MG63 (cell line): ENCODE measurements at places on chromosomes 5 and 9. TPM values are rescaled to one million over a fixed set of nuclear protein-coding genes. Genes with fewer than 3 reads are reported as not detected.
A peak's percentile ranks its signal among the peaks of the same experiment; 100 is the strongest.

Gene IFNK
- not detected in 2 replicates for total RNA-seq

Gene PLEKHG4B
- not detected in 2 replicates for total RNA-seq

Gene BTNL3
- not detected in 2 replicates for total RNA-seq

Gene GPR107
- 10.9 and 11.8 TPM in 2 replicates for total RNA-seq

Gene DNM1
- total RNA-seq: 0.20 and 0.30 TPM in 2 replicates

Gene UBE2QL1
- total RNA-seq: not detected in 2 replicates

Gene C5orf58
- total RNA-seq: not detected in 2 replicates

Gene GRXCR2
- total RNA-seq: not detected in 2 replicates

Gene TXNDC8
- not detected in 2 replicates for total RNA-seq

DNA sequence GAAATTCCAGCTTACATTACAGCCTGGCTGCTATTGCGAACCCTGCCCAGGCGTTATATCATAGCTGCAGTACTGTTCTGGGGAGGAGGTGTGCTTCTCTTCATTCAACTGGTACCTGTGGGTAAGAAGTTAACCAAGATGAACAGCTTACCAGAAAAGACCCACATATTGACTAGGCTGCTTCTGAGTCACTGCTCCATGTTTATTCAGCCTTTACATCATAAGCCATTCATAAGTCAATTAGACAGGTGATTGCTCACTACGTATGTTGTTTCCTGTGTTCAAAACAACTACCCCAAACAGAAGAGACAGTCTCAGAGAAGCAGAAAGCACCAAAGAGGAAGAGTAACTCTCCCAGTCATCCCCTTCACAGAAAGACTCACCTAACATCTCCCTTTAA lies 34.7 kb upstream of the SLC22A5 start:
- DNase-seq: no peak

GRCh38 chr9:27131731-27132130 lies 22.7 kb downstream of the TEK start:
- no peak for DNase-seq

- peak; percentile 8 for DNase-seq
Measured at GRCh38 chr5:114412510-114413171, 50.8 kb downstream of the KCNN2 start.

DNA sequence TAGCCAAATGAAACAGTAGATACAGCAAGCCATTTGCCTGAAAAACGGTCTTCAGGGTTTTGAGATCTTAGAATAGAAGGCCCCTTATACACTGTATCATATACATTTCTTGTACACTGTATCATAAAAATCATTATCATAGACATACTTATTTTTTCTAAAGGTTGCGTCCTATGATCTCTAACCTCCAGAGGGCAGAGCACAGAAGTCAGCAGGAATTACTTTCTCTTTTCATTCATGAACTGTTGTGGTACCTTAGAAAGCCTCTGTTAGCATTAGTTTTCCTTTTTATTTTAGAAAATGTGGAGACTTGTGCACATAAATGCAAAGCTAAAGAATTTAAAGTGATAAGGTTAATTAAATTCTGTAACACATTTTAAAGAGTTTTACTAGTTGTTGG lies 115.4 kb downstream of the OXCT1 start:
- no peak for DNase-seq

GRCh38 chr9:80555782-80556325 lies 984.1 kb downstream of the TLE4 start:
- no peak for DNase-seq

DNA sequence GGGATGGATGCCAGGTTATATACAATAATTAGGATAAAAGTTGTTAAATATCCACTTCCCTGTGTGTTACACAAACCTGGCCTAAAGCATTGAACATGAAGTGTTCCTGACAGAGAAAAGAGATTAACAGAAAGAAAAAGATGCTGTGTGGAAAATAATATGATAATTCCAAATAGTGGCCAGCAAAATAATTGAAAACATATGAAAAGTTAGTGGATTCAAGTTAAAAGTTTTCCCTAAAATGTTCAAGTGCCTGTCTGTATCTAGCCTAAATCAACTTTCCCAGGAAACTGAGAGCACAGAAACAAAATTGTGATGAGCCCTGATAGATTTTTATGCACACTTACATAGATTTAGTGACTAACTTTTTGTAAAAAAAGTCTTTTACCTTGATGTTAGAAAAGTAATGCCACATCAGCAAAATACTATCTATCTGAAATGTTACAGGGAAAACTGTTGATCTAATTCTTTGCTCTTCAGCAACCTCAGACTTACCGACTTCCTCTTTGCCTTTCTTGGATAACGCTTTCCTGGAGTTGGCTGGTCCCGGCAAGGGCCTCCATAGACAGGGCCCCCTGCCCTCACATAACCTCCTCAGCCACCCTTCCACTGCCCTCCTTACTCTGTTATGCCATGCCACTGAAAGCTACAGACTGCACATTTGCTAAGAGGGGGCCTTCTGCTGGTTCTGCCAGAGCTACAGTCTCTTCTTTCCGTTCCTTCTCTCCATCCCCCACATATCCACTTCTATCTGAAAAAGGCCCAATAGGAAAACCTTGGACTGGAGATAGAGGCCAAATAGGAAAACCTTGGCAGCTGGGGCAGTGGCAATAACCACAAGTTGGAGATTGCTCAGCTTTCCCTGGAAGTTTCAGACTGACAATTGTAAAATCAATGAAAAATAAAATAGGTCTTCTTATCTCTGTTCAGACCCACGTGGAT lies 44.4 kb downstream of the ZNF474 start:
- no peak for DNase-seq

DNA sequence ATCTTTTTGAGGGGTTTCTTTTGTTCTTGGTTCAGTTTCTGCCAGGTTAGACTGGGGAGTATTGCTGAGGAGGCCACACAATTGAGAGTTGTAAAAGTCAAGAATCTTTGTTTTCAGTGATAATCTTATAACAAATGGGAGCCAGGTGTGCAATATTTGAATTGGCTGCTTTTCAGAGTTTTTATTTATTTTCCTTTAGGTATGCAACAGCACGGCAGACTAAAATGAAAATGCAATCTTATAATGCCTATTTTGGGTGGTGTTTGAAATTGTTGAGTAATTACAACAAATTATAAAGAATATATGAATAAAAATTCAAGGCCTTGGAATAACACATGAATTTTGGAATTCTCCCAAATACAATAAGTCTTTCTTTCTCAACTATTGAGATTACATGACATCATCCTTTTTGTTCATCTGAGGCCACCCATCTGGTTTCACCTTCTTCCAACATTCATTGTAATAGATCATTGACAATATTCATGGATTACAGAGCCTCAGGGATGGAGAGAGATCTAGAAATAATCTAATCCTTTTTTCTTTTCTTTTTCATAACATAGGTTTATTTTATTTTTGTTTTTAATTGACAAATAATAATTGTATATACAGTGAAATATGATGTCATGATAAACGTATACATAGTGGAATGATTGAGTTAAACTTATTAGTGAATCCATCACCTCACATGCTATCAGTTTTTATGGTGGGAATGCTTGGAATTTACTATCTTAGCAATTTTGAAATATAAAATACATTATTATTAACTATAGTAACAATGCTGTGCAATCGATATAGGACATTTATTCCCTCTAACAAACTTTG lies 1061.0 kb downstream of the NR2F1-AS1 start:
- no peak for DNase-seq

GRCh38 chr5:73895471-73895870 lies 269.5 kb downstream of the ARHGEF28 start:
- DNase-seq: no peak

- no peak for DNase-seq
Measured at GRCh38 chr5:135891791-135892190, 3.9 kb downstream of the IL9 start.

- DNase-seq: no peak
Measured at GRCh38 chr9:131448818-131449217, 53.9 kb upstream of the POMT1 start.

- no peak for DNase-seq
Measured at GRCh38 chr5:106127341-106127781, 1543.4 kb downstream of the EFNA5 start.

DNA sequence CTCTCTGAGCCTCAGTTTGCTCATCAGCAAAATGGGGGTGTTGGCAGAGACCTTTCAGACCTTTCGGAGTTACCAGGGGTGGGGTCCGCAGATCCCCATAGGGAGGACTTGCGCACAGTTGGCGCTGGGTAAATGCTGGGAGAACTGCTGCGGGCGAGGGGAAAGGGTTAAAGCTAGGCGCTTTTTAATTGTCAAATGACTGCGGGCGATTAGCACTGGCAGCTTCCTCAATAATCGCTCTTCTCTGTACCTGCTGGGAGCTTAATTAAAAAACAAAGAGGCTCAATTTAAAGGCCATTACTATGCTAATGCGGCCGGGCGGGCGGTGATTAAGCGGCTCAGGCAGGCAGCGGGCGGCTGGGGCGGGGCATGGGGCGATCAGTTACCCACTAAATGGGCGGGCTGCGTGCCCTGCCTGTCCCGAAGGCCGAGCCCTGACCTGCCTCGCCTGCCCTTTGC lies 63.0 kb downstream of the LMX1B start:
- DNase-seq: no peak

GRCh38 chr9:21555911-21556310 lies 73.8 kb upstream of the IFNE start:
- peak; percentile 61 for DNase-seq

DNA sequence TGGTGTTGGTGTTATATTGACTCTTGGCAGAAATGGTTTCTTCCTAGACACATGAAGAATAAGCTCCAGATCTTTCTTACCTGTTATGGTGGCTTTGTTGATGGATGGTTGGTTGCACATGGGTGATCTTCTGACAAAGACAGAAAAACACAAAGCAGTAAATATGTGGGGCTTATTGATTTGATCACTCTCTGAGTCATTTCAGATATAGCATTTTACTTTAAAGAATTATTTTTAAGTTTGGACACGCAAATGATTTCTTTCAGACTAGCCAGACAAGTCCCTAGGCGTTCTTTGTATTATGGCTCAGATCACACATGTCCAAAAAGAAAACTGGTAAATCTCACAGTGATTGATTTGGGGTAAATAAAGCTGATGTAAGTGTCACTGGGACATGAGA lies 597.6 kb downstream of the RAB3C start:
- DNase-seq: no peak

DNA sequence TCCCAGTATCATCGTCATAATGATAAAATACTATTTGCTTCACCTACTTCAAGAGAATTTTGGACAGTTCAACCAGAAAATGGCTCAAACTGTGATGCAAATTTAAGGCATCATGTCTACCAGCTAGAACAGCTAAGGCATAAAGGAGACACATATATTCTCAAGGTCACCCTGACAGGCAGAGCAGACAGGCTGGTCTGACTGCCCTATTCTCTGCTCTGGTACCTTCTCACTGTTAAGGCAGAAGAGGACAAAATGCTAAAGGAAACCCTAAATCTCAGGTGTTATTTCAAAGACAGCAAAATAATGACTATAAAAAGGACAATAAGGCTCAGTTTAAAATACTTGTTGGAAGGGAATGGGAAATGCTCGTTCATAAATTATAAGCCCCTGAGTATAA lies 87.2 kb downstream of the MRPS27 start:
- no peak for DNase-seq

GRCh38 chr5:150595466-150596031 lies 44.9 kb upstream of the SYNPO start:
- DNase-seq: no peak

DNA sequence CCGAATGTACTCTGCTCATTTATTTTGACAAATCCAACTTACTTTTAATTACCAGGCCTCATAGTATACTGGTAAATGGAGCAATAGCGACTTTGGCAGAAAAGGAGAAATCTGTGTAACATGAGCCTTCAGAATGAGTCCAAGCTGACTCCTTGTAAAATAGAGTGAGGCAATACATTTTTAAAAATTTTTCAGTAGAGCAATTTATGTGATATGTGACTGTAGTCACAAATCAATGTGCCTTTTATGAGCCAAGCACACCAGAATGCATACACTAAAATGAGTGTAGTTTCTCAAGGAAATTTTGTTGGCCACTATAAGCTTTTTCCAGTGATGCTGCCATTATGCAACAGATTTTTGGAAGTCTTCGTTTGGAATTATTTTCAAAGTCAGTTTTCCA lies 73.8 kb downstream of the SNCAIP start:
- DNase-seq: no peak

DNA sequence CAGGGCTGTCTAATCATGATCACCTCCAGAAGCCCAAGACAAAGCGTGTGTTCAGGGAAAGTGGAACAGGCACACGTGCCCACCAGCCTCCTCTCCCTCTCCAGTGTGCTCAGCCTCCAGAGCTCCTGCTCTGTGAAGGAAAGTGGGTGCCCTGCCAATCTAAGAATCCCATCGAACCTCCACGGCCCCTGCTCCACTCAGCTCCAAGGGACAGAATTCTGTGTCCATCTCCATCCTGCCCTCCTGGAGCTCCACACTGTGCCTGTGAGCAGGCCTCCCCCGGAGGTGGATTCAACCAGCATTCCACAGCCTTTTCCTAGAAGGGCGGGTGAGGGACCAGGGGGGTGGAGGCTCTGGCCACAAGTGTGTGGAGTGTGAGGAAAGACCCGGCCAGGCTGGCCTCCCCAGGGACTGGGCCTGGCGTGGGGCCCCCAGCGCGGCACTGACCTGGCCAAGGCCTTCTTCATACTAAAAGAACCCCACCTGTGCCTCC lies 6.0 kb downstream of the EEIG1 start:
- no peak for DNase-seq

GRCh38 chr5:125595845-125596244 lies 827.4 kb upstream of the GRAMD2B start:
- no peak for DNase-seq
